ENCODE measurements at places on chromosomes 2 and 18.
A peak's percentile ranks its signal among the peaks of the same experiment; 100 is the strongest.

DNA sequence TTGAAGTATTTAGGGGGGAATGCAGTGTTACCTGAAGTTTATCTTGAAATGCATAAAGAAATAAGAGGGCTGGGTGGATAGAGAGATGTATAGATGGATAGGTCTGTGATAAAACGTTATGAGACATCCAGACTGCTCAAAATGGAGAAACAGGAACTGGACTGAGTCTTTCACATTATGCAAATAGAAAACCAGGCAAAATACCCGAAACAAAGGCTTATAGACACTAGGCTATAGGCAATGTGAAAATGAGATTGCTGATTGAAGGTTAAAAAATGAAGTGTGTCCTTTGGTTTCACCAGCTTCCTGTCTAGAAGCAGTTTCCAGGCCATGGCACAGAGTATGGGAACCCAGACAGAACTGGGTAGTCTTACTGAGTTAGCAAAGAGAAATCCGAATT lies 24.9 kb upstream of the SLC3A1 start:
- no peak for DNase-seq

- DNase-seq: no peak
These were observed 36.0 kb downstream of the DDX18 start for GRCh38 chr2:117850461-117850860.

GRCh38 chr2:232203166-232203891 lies 175.2 kb upstream of the ALPP start:
- no peak for DNase-seq

GRCh38 chr2:152626911-152627339 lies 90.3 kb downstream of the PRPF40A start:
- no peak for DNase-seq

GRCh38 chr2:137705296-137705695 lies 259.0 kb upstream of the HNMT start:
- DNase-seq: no peak

DNA sequence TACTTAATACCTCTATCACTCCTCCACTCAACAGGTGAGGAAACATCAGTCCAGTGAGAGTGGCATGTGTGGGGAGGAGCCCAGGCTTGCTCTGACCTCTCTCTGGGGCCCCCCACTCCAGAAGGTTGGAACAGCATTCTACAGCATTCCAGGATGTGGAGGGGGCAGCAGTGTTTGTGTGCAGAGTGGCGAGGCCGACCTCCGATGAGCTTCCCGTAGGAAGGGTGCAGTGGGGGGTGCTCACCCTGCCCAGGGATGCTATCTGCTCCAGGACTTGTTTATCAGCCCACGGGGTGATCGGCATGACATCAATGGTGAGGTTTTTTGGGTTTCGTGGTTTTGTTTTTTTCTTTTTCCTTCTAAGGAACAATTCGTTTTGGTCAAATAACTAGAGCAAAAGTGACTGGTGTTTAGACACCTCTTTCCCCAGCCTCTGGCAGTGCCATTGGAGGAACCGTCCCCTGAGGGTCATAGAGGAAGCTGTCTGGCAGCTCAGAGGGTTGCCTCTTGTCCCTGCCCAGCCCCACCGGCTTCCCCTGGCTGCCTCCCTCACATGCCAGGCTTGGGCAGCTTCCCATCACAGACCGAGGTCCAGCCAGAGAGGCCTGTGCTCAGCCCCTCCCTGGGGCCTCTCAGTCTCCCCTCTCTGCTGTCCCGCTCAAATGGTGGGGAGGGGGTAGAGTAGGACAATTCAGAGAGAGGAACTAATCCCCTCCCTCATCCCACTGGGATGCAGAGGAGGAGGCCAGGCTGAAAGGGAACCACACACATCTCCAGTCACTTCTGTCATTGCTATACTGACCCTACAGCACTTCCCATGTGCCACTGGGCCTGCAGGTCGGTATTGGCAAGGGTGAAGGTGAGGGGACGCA lies 96.5 kb downstream of the ZFP36L2 start:
- DNase-seq: no peak

- DNase-seq: no peak
These were observed 101.0 kb downstream of the STPG4 start for GRCh38 chr2:47054036-47054555.

GRCh38 chr2:127067620-127068350 lies 39.2 kb downstream of the BIN1 start:
- no peak for DNase-seq

GRCh38 chr18:60623331-60623730 lies 250.8 kb upstream of the MC4R start:
- no peak for DNase-seq

DNA sequence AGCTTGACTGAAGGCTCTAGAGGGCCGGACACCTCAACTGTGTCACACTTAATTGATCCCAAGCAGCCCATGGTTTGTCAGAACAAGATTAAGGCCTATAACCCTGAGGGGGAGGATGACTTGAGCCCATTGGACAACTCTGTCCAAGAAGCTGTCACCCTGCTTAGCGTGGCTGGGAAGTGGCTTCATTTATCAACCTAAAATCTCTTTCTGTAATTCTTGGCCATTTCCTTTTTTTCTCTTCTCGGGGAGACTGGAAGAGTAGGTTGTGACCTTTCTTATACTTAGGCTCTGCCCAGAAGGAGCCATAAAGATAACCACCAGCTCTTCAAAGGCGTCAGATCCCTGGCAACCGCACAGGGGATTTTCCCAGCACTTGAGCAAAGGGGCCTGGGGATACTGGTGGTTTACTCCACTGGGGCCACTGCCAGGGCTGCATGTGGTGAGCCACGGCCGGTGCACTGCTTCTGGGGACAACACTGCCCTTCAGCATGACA lies 265.5 kb downstream of the CYRIA start:
- DNase-seq: no peak

DNA sequence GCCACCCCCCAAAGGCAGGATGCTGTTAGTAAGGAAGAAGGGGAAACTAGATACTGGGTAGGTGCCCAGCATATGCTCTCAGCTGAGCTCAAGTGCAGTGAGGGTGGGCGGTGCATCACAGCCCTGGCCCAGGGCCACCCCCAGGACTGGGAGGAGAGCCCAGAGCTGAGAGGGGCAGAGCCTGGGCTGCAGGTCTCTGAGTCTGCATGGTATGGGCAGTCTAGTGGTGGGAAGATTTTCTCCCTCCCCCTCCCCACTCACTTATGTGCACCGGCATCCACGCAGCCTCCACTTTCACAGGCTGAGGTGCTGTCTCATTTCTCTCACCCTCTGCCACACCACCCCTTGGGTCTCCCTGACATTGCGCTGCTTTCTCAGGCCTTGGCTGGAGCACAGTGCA lies 48.5 kb upstream of the CAB39 start:
- DNase-seq: no peak

GRCh38 chr2:60538101-60538500 lies 15.4 kb downstream of the BCL11A start:
- no peak for DNase-seq

DNA sequence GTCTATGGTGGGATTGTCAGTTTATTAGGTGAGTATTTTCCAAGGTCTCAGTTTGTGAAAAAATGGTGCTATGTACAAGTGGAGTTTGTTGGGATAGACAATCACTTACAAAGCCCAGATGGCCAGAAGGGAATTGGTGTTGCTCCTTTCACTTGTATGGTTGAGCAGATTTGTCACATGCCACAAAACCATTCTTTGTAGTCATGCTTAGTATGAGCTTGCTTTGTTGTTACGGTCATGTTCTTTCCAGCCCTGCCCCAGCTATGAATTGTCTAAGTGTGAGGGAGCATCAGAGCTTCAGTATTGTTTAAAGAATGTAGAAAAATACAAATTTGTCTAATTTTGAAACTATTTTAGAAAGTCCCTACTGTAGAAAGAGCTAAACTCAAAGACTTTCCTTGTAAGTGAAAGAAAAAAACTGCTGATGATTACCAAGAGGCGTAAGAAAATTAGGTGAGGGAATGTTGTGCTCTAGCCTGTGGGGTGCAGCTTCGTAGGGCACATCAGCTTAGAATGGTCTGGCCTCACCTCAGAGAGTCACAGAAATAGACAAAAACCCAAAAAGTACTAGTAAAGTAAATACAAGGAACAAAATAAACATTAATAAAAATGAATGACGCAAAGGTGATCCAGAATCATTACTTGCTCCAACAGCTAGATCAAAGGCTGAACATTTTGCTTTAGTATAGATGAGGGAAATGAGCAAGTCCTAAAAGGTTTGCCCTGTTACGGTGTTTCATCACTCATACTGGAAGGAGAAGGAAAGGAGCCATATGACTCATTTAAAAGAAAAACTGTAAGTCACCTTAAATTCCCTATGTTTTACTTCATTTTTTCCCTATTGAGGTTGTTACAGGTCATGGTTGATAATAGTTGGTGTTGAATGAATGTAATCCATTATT lies 9.2 kb downstream of the TGIF1 start:
- DNase-seq: no peak

DNA sequence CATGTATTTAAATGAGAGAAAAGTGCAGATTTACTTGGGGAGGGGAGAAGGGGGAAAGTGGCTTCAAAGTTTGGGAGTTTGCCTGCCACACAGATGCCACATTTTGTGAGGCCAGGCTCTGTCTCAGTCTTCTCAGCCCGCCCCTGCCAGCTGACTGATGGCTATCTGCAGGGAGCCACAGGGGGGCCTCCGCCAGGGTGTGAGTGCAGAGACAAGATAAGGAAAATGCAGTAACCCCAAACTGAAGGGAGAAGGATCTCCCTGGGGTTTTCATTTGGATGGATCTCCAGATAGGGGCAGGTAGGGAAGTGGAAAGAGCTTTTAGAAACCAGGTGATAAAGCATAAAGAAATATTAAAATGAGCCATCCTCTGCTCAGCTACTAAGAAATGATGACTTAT lies 128.8 kb downstream of the ZNF521 start:
- no peak for DNase-seq

DNA sequence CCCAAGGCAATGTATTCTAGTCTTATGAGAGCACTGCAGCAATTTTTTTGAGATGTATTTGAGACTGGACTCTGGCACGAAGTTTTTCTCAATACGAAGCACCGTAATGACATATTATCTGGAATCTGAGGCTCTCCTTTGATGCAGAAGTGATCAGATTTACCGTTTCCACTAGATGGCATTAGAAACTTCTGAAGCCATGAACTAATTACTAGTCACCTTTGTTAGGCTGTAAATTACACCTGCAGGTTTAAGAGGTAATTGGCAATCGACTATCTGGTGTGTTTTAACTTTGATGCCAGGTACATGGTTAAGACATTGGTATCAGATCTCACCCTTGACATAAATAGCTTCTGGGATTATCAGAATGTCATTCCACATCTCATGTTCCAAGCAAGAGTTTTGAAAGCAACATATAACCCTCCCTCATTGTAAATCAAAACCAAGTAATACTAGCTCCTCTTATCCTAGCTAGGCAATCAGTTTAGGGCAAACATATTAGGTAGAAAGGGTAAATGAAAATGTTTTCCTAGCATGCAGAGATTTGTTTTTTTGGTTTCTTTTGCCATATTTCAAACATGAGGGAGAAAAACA lies 254.6 kb upstream of the SPRED2 start:
- DNase-seq: peak; percentile 0

GRCh38 chr18:58862851-58863538 lies 1.7 kb upstream of the ZNF532 start:
- DNase-seq: peak; percentile 31

GRCh38 chr18:13868501-13869271 lies 44.7 kb downstream of the MC5R start:
- DNase-seq: no peak

GRCh38 chr2:42618972-42619371 lies 50.5 kb downstream of the MTA3 start:
- no peak for DNase-seq

DNA sequence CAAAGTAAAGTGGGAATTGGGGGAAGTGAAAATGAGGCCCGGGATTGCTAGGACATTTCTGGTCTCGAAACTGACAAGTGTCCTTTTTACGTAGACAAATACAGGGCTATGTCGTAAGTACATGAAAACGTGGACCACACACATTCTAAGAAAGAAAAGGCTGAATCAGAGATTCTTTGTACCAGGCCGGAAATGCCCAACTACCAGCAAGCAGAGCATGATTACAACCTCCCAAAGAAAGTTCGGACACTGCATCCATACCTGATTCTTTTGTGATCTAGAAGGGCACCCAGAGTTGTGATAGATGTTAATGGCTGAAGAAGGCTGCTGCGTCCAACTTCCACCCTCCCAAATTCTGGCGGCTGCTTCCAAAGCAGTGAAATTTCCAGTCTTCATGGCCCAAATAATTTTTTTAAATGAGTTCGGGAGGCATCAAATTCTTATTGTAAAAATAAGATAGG lies 1.7 kb downstream of the RBMS1 start:
- DNase-seq: no peak

DNA sequence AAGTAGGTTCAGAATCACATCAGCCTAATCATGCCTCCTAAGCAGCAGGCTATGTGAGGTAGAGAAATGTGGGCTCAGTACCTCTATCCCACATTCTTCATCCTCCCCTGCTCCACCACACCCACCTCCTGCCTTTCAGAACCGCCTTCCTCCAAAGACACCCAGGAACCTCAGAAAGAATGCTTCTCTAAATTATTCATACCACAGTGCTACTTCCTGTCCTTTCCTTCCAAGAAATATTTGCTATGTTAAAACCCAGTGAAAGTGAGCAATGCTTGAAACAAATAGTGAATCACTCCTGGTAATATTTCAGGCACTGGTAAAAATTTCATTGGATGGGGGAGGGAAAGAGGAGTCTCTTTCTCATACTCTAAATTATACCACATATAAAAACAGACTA lies 24.0 kb upstream of the CREB1 start:
- no peak for DNase-seq

GRCh38 chr18:46660957-46661749 lies 4.1 kb upstream of the LOXHD1 start:
- no peak for DNase-seq

DNA sequence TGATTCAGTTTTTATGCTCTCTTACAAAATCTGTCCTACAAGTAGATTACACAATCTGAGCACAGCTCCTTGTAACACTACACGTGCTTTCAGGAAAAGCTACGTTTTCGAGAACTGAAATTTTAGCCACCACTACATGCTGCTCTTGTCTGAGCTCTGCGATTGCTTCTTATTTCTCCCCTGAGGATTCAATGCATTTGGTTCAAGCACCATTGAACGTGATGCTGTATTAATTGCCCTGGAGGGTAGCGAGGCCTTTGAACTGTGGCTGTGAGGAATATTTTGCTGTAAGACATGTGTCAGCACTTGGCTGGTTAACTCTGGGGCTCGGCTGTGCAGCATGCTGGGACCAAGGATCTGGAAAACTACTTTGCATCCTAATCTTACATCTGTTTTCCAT lies 405.8 kb downstream of the EPHA4 start:
- no peak for DNase-seq

Data from SHP77 treated with DMSO at 0.1 percent for 48 hours (cell line).